ENCODE measurements at places on chromosomes 12 and 14.
A peak's percentile ranks its signal among the peaks of the same experiment; 100 is the strongest.

GRCh38 chr12:12714276-12715021 is 2.7 kb upstream of the CDKN1B start:
- peak; percentile 38 for DNase-seq

GRCh38 chr12:116153983-116154382 is 123.5 kb downstream of the MED13L start:
- no peak for DNase-seq

DNA sequence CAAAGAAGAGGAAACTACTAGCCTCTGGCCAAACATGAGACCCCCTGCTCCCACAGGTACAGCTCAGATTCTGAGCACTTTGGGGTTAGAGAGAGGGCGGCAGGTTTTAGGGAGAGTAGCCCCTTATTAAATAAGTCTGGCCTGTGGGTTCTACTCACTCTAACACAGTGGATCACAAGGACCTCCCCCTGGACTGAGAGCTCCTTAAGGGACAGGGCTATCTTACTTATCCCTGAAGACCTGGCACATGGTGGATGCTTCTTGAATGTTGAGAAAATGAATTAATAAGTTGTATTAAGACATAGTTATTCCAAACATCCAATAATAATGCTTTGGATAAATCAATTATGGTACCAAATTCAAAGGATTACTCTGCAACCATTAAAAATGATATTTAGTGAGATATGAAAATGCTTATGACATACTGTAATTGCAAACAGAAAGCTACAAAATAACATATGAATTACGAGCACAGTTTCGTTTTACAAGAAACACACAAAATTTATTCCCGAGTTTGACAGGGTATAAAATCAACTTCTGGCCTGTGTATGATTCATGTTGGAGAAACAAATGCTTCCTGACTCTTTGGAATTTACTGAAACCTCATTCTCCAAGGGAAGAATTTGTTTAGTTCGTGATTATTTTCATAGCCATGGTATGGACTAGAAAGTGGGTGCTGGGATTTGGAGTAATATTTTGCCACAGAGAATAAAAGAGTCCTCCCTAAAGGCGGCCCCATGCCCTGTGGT is 59.3 kb upstream of the BDKRB2 start:
- DNase-seq = peak; percentile 76

DNA sequence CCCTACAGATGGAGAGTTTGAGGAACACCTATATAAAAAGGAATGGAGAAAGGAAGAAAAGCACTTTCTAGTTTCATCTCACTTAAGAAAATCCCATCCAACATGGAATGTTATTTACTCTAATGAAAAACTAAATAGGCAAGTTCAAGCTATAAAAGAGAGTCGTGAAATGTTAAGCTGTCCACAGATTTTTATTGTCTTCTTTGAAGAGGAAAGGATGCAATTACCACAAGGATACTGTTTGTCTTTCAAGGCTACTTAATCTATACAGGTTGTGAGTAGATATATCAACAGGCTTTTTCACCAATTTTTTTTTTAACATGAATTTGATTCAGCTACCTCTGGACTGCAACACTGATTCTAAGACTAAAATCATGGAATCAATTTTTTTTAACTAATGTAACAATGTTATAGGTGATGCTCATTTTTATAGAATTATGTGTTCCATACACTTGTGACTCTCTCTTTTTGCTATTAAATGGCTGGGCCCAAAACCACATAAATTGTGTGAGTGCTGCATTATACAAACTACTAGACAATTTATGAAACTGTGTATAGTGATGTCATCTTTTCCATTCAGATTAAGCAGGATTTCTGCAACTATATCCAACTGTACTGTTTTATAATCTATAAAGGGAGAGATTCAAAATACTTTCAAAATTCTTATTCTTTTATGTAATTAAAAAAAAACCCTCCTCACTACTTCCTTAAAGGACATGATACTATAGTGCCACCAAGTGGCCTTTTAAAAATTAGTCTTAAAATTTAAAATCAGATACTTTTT is 26.8 kb upstream of the BMAL2 start:
- peak; percentile 70 for DNase-seq

DNA sequence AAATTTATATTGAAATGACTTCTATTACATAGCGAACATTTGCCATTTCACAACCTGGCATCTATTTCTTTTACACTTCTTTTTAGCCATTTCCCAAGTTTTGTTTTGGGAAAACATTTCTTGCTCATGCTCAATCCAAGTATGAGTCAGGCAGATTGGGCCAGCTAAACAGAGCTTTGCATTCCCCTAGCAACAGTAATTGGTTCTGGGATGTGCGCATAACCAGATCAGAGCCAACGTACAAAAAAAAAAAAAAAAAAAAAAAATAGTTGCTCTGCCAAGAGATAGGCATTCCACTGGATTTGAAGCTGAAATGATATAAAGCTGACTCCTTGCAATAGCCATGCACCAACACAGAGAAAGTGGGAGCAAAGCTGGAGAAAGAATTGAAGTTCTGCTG is 37.5 kb downstream of the PLCZ1 start:
- peak; percentile 85 for DNase-seq

- DNase-seq = peak; percentile 17
Measured at GRCh38 chr12:65896743-65897142, 72.5 kb downstream of the HMGA2 start.

- DNase-seq = peak; percentile 95
Measured at GRCh38 chr12:98752726-98753125, 107.6 kb downstream of the APAF1 start.

DNA sequence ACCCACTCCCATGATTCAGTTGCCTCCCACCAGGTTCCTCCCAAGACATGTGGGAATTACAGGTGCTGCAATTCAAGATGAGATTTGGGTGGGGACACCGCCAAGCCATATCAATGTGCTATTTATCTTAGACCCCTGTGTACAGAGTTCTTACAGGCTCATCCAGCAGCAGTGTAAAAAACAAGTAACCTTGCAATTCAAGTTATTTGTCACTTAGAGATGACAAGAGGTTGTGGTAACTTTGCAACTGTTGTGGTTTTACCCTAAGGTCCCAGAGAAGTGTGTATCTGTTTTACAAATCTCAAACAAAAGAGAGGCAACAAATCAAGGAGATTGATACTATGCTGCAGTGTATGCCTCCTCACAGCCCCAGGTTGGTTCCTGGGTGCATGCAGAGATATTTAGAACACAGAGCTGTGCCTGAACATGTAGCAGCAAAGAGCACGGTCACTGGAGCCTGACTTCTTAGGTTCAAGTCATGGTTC is 11.5 kb upstream of the HELB start:
- DNase-seq = no peak

DNA sequence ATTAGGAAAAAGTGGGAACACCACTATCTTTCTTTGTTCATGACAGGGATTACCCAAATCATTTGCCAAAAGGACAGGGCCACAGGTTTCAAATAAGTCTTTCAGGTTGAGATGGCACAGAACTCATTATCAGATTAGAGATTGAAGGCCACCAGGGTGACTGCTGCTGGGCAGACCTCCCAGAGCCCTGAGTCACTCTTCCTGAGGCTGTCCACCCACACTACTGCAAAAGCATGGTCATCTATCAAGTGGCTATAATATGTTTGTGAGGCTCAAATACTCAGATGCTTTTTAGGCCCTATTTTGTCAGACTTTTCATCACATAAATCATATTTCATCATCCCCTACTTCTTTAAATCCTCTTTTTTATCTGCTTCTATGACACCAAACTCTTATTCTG is 155.3 kb upstream of the CCDC196 start:
- no peak for DNase-seq

- peak; percentile 38 for DNase-seq
Measured at GRCh38 chr12:87406926-87407325, 622.3 kb downstream of the C12orf50 start.

DNA sequence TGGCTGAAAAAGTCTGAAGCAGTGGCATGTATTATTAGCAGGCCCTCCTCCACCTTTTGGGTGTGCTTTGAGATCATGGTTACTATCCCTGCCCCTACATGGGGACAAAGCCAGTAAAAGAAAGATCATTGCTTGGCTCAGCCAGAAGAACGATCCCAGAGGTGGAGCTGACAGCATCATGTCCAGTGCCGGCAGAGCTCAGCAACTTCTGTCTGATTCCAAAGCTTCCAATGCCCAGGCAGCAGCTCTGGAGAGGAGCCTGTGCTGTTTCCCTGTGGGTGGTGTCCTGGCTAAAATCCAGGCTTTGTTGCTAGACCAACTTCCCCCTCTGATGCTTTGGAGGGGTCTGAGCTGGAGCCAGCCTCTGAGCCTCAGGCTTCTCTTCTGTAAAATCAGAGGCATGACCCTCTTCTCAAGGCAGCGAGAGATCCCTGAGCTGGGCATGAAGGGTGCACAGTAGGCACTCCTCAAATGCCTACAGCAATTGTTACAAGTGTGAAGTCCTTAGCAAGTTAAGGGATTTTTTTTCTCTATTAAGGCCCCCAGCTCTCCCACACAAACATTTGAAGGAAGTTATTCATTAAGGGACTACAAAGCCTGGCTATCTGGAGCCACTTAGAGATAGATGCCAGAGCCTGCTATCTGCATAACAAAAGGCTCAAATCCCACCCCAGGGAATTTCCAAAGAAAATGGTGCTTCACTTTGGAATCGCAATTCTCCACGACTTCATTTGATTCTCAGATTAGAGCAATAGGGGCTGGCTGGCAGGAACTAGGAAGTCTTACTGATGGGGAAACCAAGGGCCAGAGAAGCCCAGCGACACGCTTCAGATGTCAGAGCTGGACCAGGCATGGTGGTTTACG is 10.9 kb upstream of the GSC start:
- no peak for DNase-seq

DNA sequence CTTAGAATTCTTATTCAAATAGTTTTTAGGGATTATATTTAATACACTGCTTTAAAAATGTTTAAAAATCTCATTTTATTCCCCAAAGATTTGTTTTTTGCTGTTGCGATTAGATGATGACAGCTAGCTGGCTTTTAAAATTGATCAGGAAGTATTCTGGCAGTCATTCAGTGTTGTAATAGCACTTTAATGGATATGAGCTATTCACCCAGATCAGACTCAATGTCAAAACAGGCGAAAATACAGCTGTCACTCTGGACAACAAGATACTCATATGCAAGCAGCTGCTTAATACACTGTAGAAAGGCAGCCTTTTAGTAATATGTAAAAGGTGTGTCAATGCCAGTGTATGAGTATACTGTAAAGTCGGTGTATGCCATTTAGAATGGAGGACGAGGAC is 91.7 kb downstream of the NPAS3 start:
- no peak for DNase-seq

- DNase-seq = no peak
Measured at GRCh38 chr14:33844118-33844517, 106.8 kb downstream of the EGLN3 start.

- no peak for DNase-seq
Measured at GRCh38 chr12:82783435-82783834, 96.7 kb downstream of the TMTC2 start.

- peak; percentile 10 for DNase-seq
Measured at GRCh38 chr12:108525681-108526080, 10.6 kb downstream of the FICD start.

DNA sequence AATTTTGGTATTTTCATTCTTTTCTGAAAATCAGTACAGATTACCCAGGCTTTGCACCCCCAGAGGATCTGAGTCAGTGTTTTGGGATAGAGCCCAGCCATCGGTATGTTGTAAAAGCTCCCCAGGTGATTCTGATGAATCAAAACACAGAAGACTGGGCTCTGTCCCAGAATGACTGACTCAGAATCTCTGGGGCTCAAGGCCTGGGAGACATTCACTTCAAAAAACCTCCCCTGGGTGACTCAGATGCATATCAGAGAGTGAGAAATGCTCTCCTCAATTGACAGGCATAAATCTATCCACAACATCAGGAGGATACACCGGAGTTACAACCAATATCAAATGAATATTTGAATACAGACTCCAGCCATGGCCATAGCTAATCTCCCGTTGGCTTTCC is 32.6 kb downstream of the SLC35F4 start:
- peak; percentile 97 for DNase-seq

DNA sequence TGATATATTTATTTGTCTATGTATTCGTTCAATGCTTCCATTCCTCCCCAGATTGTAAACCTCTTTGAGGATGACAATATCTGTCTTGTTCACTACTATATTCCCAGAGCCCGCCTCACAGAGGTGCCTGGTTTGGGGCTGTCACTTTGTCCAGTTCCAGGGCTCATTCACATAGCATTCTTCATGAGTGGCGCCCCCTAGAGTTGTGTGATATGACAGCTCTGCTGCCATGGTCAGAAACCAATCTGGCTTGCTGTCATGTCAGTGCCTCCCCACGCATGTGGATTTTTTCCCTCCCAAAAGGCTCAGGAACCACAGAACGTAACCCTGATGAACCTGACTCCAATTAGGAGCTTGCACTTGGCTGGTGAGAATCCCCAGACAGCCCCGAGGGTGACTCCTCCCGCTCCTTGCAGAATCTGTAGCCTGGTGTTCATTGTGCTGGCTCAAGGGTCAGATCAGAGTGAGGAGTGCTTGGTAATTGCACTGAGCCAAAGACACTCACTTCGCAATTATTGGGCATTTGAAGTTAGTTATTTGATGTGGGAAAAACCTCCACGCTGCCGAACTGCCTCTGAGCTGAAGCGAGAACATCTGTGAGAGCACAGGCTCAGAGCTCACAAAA is 145.5 kb downstream of the PTPN11 start:
- no peak for DNase-seq

DNA sequence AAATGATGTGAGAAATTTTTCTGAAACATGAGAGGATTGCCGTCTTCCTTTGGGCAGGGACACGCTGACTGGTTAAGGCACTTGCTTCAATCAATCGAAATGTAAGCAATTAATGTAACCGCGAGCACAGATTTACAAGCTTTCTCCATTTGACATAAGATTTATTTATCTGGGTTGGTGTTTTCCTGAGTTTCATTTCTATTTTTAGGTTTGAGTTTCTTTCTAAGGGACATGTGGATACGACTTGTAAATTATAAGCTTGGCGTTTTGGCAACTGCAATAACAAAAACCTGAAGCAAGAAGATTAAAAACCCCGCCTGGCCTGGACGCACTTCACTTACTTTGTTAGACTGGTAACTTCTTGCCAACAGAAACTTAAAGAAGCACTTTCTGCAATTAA is 20.3 kb upstream of the SINHCAF start:
- DNase-seq = no peak

- no peak for DNase-seq
Measured at GRCh38 chr12:111193496-111193895, 175.4 kb downstream of the PHETA1 start.

GRCh38 chr14:54567224-54567638 is 303 bp downstream of the SAMD4A start:
- DNase-seq = no peak

GRCh38 chr12:132475304-132476037 is 14.5 kb upstream of the FBRSL1 start:
- DNase-seq = no peak

DNA sequence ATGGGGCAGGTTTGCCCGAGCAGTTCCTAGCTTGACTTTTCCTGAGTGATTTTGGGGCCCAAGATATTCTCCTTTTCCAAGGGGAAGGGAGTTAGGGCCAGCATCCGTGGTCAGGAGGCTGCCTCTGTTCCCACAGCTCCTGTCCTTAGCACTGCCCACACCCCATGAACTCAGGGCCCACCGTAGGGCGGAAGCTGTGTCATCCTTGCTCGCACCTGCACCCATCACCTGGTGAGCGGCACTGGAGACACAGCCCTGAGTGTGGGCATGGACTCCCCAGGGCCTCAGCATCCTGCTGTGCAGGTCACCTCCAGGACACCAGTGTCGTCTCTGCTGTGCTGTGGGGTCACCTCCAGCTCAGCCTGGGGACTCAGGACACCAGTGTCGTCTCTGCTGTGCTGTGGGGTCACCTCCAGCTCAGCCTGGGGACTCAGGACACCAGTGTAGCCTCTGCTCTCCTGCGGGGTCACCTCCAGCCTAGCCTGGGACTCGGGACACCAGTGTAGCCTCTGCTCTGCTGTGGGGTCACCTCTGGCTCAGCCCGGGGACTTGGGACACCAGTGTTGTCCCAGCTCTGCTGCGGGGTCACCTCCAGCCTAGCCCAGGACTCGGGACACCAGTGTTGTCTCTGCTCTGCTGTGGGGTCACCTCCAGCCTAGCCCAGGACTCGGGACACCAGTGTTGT is 322.9 kb downstream of the ADGRD1 start:
- DNase-seq = no peak
